Mammary microvascular endothelial cell (primary cell): ENCODE measurements at places on chromosomes 7 and 10. TPM values are rescaled to one million over a fixed set of nuclear protein-coding genes. Genes with fewer than 3 reads are reported as not detected.

WIPF3 gene
- not detected in 2 replicates for total RNA-seq

TMEM248 gene
- 84.5 and 101 TPM in 2 replicates for total RNA-seq

HIP1 gene
- 21.7 and 25.1 TPM in 2 replicates for total RNA-seq

UFSP1 gene
- total RNA-seq = 2.8 and 4.8 TPM in 2 replicates

ELOVL3 gene
- not detected in 2 replicates for total RNA-seq

ITIH2 gene
- not detected in 2 replicates for total RNA-seq

LLCFC1 gene
- total RNA-seq = not detected in 2 replicates

DKK1 gene
- 148 and 166 TPM in 2 replicates for total RNA-seq

SORCS1 gene
- not detected in 2 replicates for total RNA-seq

ABCB8 gene
- total RNA-seq = 37.6 and 46.2 TPM in 2 replicates
